ENCODE measurements at places on chromosomes 6 and 20. TPM values are rescaled to one million over a fixed set of nuclear protein-coding genes. Genes with fewer than 3 reads are reported as not detected.

GRCh38 chr6:72873433-72873832 is 251.6 kb downstream of the KCNQ5 start:
- no peaks in the 10 kb centered on the region for H3K4me1 ChIP-seq
- no peak overlapping the region for H3K27ac ChIP-seq
- H3K4me3 ChIP-seq = no peak overlapping the region
- no peak for DNase-seq
- no peaks in the 10 kb centered on the region for H3K36me3 ChIP-seq

DNA sequence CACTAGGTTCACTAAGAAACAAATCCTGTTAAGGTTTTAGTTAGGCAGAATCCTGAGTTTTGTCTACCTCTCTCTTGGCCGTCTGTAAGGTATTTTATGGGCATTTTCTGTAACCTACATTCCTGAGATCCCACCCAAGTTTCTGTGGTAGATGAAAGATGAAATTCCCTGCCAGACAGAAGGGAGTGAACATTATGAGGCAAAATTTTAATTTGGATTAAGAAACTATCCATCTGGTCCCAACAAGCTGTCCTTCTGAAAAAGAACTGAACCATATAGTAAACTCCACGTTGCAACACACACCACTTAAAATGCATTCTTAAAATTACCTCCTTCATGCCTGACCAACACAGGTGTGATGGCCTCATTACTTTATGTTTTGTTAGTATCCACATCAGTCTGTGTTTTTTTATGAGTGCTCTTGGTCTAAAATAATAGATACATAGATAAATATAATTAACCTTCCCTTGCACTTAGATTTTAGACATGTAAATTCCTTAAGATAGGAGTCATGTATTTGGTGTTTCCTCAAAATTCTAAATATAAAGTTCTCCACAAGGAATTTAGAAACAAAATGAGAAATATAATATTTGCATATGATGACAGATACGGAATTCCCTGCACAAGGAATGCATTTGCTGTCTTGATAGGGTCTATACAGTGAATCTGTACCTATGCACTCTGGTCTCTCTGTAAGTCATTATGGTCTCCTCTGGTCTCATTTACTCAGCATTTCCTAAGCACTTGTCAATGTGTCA is 86.5 kb downstream of the CHD6 start:
- H3K36me3 ChIP-seq = peaks cover 23% of the 10 kb centered on the region
- DNase-seq = no peak
- no peaks in the 10 kb centered on the region for H3K4me1 ChIP-seq

GRCh38 chr20:58542411-58543095 is 27.4 kb upstream of the APCDD1L start:
- H3K27ac ChIP-seq = no peak overlapping the region
- peaks cover 7% of the 10 kb centered on the region for H3K36me3 ChIP-seq
- H3K4me1 ChIP-seq = no peaks in the 10 kb centered on the region
- no peak for DNase-seq
- H3K27me3 ChIP-seq = no peaks in the 10 kb centered on the region

DNA sequence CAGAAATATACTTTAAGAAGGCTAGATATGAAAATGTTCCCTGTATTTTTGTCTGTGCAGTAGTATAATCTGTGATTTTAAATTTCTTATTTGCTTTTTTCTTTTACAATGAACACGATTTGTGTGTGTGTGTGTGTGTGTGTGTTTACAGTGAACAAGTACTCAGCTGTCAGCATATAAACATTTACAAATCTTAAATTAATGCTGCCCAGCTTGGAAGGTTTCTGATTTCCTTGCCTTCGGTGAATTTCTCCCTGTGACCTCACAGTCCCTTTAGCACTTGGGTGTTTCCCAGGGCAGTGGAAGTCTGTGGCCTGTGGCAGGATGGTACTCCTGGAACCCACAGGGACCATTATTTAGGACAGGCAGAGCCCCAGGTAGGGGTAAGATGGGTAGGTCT is 37.6 kb downstream of the TXLNB start:
- no peak overlapping the region for H3K27ac ChIP-seq
- no peaks in the 10 kb centered on the region for H3K27me3 ChIP-seq
- H3K36me3 ChIP-seq = no peaks in the 10 kb centered on the region
- H3K4me3 ChIP-seq = no peak overlapping the region
- no peaks in the 10 kb centered on the region for H3K4me1 ChIP-seq
- DNase-seq = no peak

GRCh38 chr6:31970604-31971271 is 1.2 kb downstream of the DXO start:
- no peak for DNase-seq
- no peaks in the 10 kb centered on the region for H3K27me3 ChIP-seq
- H3K4me3 ChIP-seq = peak overlapping the region; percentile 97
- H3K36me3 ChIP-seq = peaks cover 33% of the 10 kb centered on the region
- H3K27ac ChIP-seq = no peak overlapping the region

- H3K27me3 ChIP-seq = no peaks in the 10 kb centered on the region
- no peak overlapping the region for H3K27ac ChIP-seq
- H3K36me3 ChIP-seq = peaks cover 13% of the 10 kb centered on the region
- no peak for DNase-seq
- H3K4me1 ChIP-seq = no peaks in the 10 kb centered on the region
- H3K4me3 ChIP-seq = no peak overlapping the region
Observed at GRCh38 chr20:47774131-47774777, 11.0 kb downstream of the SULF2 start.

- H3K27me3 ChIP-seq = no peaks in the 10 kb centered on the region
- no peaks in the 10 kb centered on the region for H3K4me1 ChIP-seq
- H3K27ac ChIP-seq = no peak overlapping the region
- no peak overlapping the region for H3K4me3 ChIP-seq
- no peak for DNase-seq
- H3K36me3 ChIP-seq = no peaks in the 10 kb centered on the region
Observed at GRCh38 chr6:142339968-142340658, 38.3 kb downstream of the ADGRG6 start.

GRCh38 chr20:50187403-50188051 is 3.1 kb upstream of the CEBPB start:
- H3K4me3 ChIP-seq = no peak overlapping the region
- H3K27ac ChIP-seq = no peak overlapping the region
- no peak for DNase-seq
- no peaks in the 10 kb centered on the region for H3K27me3 ChIP-seq
- no peaks in the 10 kb centered on the region for H3K4me1 ChIP-seq
- H3K36me3 ChIP-seq = no peaks in the 10 kb centered on the region

DNA sequence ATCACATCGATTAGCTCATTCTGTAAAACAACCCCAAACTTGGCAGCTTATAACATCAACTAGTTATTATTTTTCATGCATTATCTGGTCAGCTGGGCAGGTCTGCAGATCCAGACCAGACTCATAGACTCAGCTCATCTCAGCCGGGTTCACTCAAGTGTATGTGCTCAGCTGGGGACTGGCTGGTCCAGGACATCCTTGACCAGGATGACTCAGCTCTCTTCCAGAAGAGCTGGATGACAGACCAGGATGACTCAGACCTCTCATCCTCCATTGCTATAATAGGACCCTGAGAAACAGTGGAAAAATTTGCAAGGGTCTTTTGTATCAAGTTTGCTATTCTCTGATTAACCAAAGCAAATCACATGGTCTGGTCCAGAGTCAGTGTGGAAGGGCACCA is 312.5 kb upstream of the PLCB4 start:
- H3K4me3 ChIP-seq = no peak overlapping the region
- no peaks in the 10 kb centered on the region for H3K27me3 ChIP-seq
- H3K4me1 ChIP-seq = no peaks in the 10 kb centered on the region
- no peak for DNase-seq
- H3K27ac ChIP-seq = no peak overlapping the region

DNA sequence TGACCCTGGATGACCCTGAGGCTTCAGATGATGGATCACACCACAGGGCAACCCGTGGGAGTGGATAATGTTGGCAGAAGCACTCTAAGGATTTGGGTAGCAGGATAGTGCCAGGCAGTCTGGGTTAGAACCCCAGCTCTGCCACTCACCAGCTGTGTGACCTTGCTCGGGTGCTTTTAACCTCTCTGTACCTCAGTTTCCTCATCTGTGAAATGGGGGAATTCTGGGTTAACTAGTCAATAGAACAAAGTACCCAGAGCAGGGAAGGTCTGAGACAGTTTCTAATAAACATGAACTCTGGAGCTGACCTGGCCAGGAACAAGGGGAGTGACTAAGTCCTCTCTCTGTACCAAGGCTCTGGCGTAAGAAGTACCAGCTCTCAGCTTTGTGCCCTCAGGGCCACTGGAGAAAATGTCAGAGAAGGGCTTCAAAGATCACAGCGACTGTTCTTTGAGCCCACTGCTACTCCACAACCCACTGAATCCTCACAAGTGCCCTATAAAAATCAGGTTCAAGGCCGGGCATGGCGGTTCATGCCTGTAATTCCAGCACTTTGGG is 14.7 kb upstream of the NOL4L start:
- no peaks in the 10 kb centered on the region for H3K36me3 ChIP-seq
- H3K27me3 ChIP-seq = no peaks in the 10 kb centered on the region
- H3K27ac ChIP-seq = no peak overlapping the region
- H3K4me1 ChIP-seq = no peaks in the 10 kb centered on the region

- no peak for DNase-seq
- no peak overlapping the region for H3K27ac ChIP-seq
- peaks cover 11% of the 10 kb centered on the region for H3K36me3 ChIP-seq
- H3K4me3 ChIP-seq = no peak overlapping the region
- H3K27me3 ChIP-seq = no peaks in the 10 kb centered on the region
Observed at GRCh38 chr6:138677538-138677937, 96.0 kb upstream of the CCDC28A start.

DNA sequence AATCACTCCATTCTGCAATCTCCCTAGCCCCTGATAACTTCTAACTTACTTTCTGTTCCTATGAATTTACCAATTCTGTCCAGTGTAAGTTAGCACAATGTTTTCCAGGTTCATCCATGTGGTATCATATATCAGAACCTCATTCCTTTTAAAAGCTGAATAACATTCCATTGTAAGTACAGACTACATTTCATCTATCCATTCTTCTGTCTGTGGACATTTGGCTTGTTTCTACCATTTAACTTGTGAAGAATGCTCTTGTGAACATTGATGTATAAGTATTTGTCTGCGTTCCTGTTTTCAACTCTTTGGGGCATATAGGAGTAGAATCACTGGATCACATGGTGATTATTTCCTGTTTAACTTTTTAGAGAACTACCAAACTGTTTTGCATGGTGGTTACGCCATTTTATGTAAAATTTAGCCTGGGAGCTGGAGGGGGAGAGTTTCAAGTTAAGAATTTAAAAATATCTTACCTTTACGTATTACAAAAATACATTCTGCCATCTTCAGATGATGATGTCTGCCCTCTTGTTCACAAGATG is 156.5 kb downstream of the BTBD3 start:
- no peaks in the 10 kb centered on the region for H3K27me3 ChIP-seq
- H3K27ac ChIP-seq = no peak overlapping the region
- H3K4me1 ChIP-seq = no peaks in the 10 kb centered on the region
- no peak for DNase-seq

DNA sequence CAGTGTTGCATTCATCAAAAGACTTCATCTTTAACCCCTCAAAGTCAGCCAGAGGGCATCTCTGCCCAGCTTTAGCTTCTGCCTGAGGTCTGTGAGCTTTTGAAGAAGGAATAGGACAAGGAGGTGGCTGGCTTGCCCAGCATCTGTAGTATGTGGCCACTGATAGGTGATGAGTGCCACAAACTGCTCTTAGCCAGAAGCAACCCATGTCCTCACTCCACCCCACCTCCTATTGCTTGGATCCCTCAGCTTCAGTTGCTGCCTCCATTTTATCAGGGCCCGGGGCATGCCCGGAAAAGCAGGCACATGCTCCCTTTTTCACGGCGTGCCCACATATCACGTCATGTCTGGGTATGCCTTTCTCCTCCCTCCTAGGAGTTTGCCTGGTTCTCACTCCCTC is 11.9 kb upstream of the EFCAB8 start:
- H3K27me3 ChIP-seq = no peaks in the 10 kb centered on the region
- no peak overlapping the region for H3K27ac ChIP-seq
- no peak overlapping the region for H3K4me3 ChIP-seq
- 0 out of 2 replicates have a peak, but pooled peaks cover 3% of the 10 kb centered on the region for H3K4me1 ChIP-seq
- no peak for DNase-seq

DNA sequence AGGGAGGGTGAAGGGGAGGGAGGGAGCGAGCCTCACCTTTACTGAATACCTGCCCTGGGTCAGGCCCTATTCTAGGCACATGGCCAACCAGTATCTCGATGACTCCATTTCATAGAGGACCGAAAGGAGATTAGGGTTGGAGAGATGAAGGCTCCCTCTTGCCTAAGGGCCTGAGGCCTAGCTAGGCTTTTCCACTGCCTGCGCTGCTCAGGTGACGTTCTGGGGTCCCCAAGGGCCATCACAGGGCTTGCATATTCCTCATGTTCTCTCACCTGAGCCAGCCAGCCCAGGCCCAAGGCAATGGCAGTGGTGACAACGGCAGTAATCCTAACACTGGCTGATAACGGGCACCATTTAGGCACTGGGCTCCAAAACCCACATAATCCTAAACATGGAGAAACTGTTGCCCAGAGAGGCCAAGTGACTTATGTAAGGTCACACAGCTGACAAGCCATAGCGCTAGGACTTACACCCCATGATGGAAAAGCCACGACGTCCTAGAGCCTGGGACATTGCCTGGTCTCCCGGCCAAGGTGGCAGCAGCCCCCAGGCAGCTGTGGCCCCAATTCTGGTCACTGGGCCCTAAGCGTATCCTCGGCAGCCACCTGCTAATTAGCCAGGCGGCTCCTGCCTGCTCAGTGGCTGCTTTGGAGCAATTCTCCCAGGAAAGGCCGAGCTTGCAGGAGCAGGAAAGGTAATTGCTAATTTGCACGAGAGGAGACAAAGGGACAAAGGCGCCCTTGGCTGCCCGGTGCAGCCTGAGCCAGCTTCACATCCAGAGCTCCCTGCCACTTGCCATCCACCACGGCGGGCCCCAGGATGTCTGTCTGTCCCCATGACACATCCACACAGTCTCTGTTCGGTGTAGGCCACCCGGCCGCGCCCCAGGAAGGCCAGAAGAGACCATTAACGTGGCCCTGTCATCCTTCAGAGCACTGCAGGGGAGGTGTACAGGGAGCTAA is 21.5 kb downstream of the NOL4L start:
- DNase-seq = no peak
- no peaks in the 10 kb centered on the region for H3K36me3 ChIP-seq
- no peak overlapping the region for H3K4me3 ChIP-seq
- H3K27me3 ChIP-seq = no peaks in the 10 kb centered on the region
- H3K27ac ChIP-seq = no peak overlapping the region
- no peaks in the 10 kb centered on the region for H3K4me1 ChIP-seq

MMP24 gene
- total RNA-seq = 23.0 TPM

CALHM4 gene
- not detected for total RNA-seq

ULBP1 gene
- total RNA-seq = 2.1 TPM

GSTA3 gene
- not detected for total RNA-seq

TASP1 gene
- 8.8 TPM for total RNA-seq

GABRR1 gene
- 0.26 TPM for total RNA-seq

SLC32A1 gene
- 0.24 TPM for total RNA-seq

PDE7B gene
- not detected for total RNA-seq

PDYN gene
- 0.59 TPM for total RNA-seq

All from H9 (cell line).